Spinal cord (tissue), 10 donors: ENCODE measurements at places on chromosomes 12 and 14.

- no peak overlapping the region for H3K4me3 ChIP-seq
- no peaks in the 10 kb centered on the region for H3K4me1 ChIP-seq
- no peaks in the 10 kb centered on the region for H3K27me3 ChIP-seq
- H3K36me3 ChIP-seq = no peaks in the 10 kb centered on the region
- H3K27ac ChIP-seq = no peak overlapping the region
- DNase-seq = no peak
These were observed 91.0 kb upstream of the EEA1 start for GRCh38 chr12:93019975-93020630.

- no peaks in the 10 kb centered on the region for H3K27me3 ChIP-seq
- H3K4me1 ChIP-seq = no peaks in the 10 kb centered on the region
- no peak overlapping the region for H3K27ac ChIP-seq
- H3K36me3 ChIP-seq = no peaks in the 10 kb centered on the region
- no peak for DNase-seq
- H3K4me3 ChIP-seq = no peak overlapping the region
These were observed 322.9 kb downstream of the TMEM117 start for GRCh38 chr12:44158746-44159145.

GRCh38 chr12:85872497-85873091, 1.5 kb upstream of the NTS start:
- no peak overlapping the region for H3K4me3 ChIP-seq
- no peak overlapping the region for H3K27ac ChIP-seq
- H3K4me1 ChIP-seq = no peaks in the 10 kb centered on the region
- H3K36me3 ChIP-seq = no peaks in the 10 kb centered on the region
- no peaks in the 10 kb centered on the region for H3K27me3 ChIP-seq

GRCh38 chr12:64627771-64628170, 17.5 kb downstream of the RASSF3 start:
- H3K27ac ChIP-seq = no peak overlapping the region
- H3K4me1 ChIP-seq = peaks cover 5% of the 10 kb centered on the region
- no peaks in the 10 kb centered on the region for H3K36me3 ChIP-seq
- DNase-seq = no peak

DNA sequence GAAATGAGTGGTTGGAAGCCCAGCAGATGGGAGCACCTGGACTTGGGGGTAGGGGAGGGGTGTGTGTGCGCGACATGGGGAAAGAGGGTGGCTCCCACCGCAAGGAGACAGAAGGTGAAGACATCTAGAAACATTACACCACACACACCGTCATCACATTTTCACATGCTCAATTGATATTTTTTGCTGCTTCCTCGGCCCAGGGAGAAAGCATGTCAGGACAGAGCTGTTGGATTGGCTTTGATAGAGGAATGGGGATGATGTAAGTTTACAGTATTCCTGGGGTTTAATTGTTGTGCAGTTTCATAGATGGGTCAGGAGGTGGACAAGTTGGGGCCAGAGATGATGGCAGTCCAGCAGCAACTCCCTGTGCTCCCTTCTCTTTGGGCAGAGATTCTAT, 9.2 kb downstream of the GABARAPL1 start:
- H3K36me3 ChIP-seq = peaks cover 36% of the 10 kb centered on the region
- H3K4me1 ChIP-seq = no peaks in the 10 kb centered on the region
- H3K27me3 ChIP-seq = no peaks in the 10 kb centered on the region
- no peak overlapping the region for H3K4me3 ChIP-seq
- DNase-seq = no peak

DNA sequence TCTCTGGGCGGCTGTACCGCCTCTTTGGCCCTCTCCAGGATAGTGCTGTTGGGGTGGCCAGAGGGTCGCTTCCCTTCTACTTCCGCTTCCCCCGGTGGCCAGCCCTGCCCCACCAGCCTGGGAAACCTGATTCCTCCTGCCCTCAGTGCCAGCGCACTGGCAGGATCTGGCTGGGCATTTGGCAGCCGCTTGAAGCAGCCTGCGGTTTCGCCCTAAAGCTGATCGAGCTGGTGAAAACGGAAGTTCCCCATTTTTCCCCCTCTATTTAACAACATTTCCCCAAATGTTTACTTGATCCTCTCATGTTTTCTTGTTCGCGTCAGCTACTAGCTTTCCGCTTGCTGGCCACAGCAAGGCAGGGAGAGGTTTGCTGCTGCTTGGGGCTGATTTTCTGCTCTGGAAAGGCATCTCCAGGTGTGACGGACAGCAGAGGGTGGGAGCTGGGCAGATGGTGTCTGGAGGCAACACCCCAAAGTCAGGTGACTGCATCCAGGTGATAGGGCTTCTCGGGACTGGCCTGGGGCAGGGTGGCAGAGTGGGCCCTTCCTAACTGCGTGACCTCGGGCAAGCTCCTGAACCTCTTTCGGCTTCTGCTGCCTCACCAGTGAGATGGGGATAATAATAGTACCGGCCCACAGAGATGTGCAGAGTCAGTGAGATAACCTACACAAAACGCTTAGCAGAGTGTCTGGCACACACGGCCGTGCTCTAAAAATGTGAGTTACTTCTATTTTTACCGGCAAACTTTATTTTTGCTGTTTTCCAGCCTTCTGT, 53.1 kb downstream of the TSPAN9 start:
- no peak overlapping the region for H3K27ac ChIP-seq
- no peak overlapping the region for H3K4me3 ChIP-seq
- no peak for DNase-seq
- H3K4me1 ChIP-seq = peaks cover 15% of the 10 kb centered on the region

GRCh38 chr12:91923864-91924263, 221.8 kb downstream of the BTG1 start:
- H3K36me3 ChIP-seq = no peaks in the 10 kb centered on the region
- no peaks in the 10 kb centered on the region for H3K27me3 ChIP-seq
- H3K4me1 ChIP-seq = no peaks in the 10 kb centered on the region
- H3K27ac ChIP-seq = no peak overlapping the region
- DNase-seq = no peak

- H3K27ac ChIP-seq = no peak overlapping the region
- no peaks in the 10 kb centered on the region for H3K27me3 ChIP-seq
- peaks cover 4% of the 10 kb centered on the region for H3K4me1 ChIP-seq
- no peak overlapping the region for H3K4me3 ChIP-seq
These were observed 378.8 kb downstream of the MED13L start for GRCh38 chr12:115898670-115899069.

DNA sequence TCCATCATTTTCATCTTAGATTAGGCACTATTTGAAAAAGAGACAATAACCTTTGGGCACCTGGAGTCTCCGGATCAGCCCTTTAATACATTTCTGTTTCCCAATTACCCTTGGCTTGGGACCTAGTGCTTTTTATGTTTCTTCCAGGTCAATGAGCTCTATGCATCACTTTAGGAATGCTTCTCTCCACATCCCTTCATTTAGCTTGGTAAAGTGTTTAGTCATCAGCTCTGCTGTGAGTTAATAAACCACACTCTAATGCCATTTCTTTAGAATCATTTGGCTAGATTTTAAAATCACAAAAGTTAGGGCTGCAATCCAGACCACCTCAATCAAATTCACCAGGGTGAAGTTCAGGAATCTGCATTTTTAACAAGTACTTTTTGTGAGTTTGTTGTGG, 41.7 kb downstream of the RASSF9 start:
- DNase-seq = no peak
- no peaks in the 10 kb centered on the region for H3K27me3 ChIP-seq
- H3K36me3 ChIP-seq = no peaks in the 10 kb centered on the region
- H3K4me1 ChIP-seq = no peaks in the 10 kb centered on the region
- no peak overlapping the region for H3K27ac ChIP-seq
- no peak overlapping the region for H3K4me3 ChIP-seq

DNA sequence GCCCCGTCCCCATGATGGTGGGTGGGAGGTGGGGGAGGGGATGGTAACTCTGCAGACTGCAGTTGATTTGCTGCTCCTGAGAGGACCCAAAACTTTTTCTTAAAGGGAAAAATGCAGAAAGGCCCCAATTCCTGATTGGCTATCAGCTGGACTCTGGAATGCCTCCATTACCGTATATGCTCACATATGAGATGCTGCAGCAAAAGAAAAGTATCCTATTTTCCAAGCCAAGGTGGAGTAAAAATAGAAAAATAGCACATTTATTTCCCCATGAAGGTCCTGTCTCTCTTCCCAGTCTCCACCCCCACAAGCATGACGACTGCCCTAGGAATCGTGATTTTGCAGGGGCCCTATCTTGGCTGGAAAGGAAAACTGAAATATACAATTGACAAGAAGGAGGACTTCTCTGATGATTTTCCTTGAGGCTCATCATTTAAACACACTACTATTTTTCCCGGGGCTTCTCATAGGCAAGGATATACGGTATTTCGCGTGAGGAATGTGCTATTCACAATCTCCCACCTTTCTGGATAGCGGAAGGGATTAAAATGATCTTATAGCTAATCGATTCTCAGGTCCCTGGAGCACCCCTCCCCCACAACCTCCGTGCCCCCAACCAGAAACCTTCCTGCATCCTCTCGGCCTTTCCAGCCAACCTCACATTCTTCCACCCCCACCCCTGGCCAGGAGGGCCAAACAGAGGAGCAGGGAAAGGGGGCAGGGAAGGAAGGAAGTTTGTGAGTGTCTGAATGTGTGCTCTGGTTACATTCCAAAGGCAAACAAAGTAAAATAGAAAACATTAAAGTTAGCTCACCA, 138.9 kb upstream of the CCND2 start:
- peaks cover 23% of the 10 kb centered on the region for H3K4me1 ChIP-seq
- no peak overlapping the region for H3K27ac ChIP-seq
- H3K4me3 ChIP-seq = no peak overlapping the region
- H3K36me3 ChIP-seq = no peaks in the 10 kb centered on the region
